ENCODE measurements at places on chromosomes 4 and X.

DNA sequence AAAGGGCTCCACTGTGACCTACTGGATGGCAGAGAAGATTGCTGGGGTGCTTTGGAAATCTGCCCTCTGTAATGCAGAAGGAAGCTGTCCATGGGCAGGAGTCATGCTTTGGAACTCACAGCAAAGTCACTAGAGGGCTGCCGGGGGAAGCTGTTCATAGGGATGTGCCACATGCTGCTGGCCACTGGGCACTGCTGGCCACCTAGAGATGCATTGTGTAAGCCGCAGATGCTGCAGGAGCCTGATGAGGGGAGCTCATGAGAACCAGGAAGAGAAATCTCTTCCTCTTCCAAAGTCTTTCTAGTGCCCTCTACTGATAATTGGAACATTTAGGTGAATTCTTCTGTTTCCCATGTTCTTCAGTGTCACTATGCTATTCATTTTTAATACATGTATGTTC is 31.2 kb upstream of the UXT start:
- DNase-seq, result no peak

GRCh38 chr4:142440093-142440492 is 406.0 kb downstream of the INPP4B start:
- DNase-seq, result no peak

GRCh38 chr4:84677093-84677492 is 94.2 kb downstream of the CDS1 start:
- no peak for DNase-seq

DNA sequence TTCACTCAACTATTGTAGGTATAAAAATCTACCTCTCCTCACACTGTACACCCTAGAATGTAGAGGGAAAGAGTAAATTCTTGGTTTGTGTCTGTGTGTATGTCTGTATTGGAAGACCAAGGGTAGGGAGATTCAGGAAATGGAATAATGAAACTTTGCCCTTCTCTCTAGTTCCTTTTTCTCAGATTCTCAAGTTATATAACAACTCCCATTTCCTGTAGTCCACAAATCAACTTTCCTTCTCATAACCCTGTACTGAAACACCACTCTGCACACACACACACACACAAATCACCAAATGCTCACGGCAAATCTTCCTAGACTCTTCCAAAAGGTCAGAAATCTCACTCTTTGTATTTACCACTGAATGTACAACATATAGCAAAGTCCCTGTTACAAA is 824.5 kb upstream of the DIAPH2 start:
- no peak for DNase-seq

DNA sequence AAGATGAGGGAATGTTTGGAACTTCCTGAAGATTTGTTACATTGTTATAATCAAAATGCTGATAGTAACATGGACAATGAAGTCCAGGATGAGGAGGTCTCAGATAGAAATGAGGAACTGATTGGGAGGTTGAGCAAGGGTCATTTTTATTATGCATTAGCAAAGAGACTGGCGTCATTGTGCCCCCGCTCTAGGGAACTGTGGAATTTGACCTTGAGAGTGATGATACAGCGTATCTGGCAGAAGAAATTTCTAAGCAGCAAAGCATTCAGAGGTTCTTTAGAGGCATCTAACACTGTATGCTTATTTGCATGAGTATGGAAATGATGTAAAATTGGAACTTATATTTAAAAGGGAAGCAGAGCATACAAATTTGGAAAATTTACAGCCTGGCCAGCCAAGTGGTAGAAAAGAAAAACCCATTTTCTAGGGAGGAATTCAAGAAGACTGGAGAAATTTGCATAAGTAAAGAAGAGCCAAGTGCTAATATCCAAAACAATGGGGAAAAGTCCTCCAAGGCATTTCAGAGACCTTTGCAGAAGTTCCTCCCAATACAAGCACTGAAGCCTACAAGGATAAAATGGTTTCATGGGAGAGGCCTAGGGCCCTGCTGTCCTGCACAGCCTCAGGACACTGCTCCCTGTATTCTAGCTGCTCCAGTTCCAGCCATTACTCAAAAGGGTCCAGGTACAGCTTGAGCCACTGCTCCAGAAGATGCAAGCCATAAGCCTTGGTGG is 483.0 kb upstream of the NDST4 start:
- no peak for DNase-seq

DNA sequence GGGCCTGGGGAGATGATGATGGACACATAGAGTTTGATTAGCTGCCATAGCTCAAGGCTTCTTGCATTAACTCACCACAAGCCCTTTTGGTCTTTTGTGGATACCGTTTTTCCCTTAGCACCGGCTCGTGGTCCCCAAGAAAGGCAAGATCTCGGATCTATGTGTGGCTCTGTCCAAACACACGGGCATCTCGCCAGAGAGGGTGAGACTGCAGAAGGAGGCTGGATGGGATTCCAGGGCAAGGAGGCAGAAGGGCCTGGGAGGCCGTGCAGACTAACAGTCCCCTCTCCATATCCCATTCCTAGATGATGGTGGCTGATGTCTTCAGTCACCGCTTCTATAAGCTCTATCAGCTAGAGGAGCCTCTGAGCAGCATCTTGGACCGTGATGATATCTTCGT is 9.5 kb downstream of the USP11 start:
- no peak for DNase-seq

GRCh38 chr4:7234355-7235029 is 42.2 kb downstream of the SORCS2 start:
- no peak for DNase-seq

GRCh38 chr4:148341980-148342800 is 100.0 kb downstream of the NR3C2 start:
- no peak for DNase-seq

GRCh38 chr4:160020804-160021203 is 917.9 kb downstream of the RAPGEF2 start:
- no peak for DNase-seq

GRCh38 chr4:61379406-61379805 is 179.3 kb downstream of the ADGRL3 start:
- no peak for DNase-seq

DNA sequence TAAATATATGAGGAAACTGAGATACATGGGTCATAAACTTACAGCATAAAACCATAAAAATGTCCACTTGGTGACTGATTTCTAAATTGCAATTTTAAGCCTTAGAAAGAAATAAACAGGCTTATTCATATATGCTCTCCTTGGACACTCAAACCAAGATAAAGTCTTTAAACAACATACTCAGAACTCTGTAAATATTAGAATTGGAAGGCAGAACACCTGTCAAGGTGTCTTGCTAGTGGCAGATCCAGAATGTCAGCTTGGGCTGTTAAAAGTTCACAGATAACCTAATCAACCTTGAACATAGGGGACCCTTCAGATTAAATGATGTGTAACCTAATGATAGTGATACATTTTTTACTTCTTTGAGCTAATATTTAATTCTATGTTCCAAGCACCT is 208.1 kb upstream of the ARSJ start:
- no peak for DNase-seq

GRCh38 chrX:103536071-103536470 is 16.8 kb upstream of the RAB40A start:
- DNase-seq, result no peak

DNA sequence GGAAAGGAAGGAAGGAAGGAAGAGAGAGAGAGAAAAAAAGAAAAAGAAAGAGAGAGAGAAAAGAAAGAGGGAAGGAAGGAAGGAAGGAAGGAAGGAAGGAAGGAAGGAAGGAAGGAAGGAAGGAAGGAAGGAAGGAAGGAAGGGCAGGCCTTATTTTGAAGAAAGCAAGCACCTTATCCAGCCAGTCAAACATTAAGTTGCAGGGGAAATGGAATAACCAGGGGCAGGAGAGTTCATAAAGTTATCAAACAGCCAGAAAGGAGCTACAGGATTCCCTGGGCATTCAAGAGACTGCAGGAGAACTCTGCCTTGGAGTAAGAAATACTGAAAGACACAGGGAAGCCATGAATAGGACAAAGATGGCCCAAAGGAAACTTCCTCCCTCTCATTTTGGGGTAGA is 672.0 kb upstream of the INTU start:
- no peak for DNase-seq

GRCh38 chrX:24294619-24295018 is 19.2 kb downstream of the SUPT20HL2 start:
- peak; percentile 7 for DNase-seq

- no peak for DNase-seq
These were observed at the start of gene ANKRD37 for GRCh38 chr4:185396724-185397385. Gene ANKRD37, plus strand, starts transcription at chr4:185396841. Its CDS starts 83 bp downstream, at chr4:185396924.

DNA sequence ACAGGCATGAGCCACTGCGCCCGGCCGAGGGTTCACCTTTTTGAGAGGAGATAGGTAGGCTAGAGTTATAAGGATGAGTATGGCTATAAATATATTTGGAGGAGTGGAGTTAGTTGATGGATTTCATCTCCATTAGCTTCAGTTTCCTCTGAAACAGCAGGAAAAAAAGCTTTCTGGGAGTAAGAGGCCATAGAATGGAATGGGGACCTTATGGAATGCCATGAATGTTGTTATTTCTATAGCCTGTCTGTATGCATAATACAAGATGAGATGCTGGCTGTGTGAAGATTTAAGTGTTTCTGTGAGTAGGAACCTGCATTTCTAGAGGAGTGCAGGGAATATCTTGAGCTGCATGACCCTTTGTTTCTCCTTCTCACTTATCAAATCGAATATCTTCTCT is 114.9 kb upstream of the ARX start:
- DNase-seq, result no peak

DNA sequence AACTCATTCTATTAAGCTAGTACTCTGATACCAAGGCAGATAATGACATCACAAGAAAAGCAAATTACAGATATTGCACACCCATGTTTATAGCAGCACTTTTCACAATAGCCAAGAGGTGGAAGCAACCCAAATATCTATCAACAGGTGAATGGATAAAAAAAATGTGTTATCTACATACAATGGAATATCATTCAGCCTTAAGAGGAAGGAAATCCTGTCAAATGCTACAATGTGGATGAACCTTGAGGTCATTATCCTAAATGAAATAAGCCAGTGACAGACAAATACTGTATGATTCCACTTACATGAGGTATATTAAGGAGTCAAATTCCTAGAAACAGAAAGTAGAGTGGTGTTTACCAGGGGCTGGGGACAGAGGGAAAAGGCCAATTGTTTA is 14.3 kb downstream of the FABP2 start:
- no peak for DNase-seq

GRCh38 chr4:54367059-54367458 is 138.0 kb downstream of the PDGFRA start:
- no peak for DNase-seq

DNA sequence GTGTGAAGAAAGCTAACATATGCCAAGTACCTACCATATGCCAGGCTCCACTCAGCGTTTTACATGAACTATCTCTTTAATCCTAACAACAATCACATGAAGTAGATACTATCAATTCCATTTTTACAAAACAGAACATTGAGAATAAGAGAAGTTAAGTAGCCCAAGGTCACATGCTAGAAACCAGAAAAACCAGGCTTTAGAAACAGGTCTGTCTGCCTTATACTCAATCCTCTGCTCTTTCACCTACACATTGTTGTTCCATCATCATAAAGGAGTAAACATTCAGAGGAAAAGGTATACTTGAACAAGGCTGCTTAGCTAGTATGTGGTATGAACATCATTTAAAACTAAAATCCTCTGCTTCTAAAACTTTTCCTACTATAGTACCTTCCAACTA is 42.1 kb downstream of the WDFY3 start:
- no peak for DNase-seq

DNA sequence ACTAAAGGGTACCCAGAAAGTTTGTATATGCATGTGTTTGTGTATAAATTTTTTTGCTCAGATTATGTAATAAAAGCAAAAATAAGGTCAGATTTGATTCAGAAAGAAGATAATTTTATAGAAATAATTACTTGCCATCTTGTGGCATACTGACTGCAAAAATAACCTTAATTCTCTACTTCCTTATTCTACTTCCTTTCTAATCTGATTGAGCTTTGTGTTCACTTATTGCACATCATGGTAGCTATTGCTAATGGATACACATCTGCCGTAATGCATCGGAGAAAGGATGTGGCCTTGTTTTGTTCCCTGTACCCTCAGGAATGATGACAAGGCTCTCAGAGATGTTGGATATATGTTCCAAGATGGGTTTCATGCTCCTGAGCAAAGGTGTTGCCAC is 10.5 kb upstream of the GNPDA2 start:
- no peak for DNase-seq

GRCh38 chrX:30283456-30284200 is 25.6 kb downstream of the NR0B1 start:
- DNase-seq, result no peak

GRCh38 chr4:18021720-18022571 is at the start of gene LCORL:
Gene LCORL, minus strand, starts transcription at chr4:18021755. Its CDS starts 4 bp downstream, at chr4:18021751.
- peak; percentile 88 for DNase-seq

DNA sequence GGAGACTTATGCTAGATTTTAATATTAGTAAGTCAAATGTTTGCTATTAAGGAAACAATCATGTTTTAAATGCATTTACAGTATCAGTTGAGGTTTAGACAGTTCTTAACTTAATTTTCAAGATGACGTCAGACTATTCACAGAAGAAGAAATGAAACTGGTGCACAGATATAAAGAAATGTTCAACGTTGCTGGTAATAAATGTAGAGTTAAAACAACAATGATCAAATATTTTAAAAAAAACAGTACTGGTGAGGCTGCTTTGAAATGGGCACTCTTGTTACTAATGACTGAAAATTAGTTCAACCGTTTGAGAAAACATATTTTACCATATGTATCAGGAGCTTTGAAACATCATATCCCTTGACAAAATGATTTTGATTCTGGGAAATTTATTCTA is 44.2 kb downstream of the ABHD18 start:
- no peak for DNase-seq

- no peak for DNase-seq
These were observed 897.0 kb downstream of the ARAP2 start for GRCh38 chr4:35347276-35347675.

DNA sequence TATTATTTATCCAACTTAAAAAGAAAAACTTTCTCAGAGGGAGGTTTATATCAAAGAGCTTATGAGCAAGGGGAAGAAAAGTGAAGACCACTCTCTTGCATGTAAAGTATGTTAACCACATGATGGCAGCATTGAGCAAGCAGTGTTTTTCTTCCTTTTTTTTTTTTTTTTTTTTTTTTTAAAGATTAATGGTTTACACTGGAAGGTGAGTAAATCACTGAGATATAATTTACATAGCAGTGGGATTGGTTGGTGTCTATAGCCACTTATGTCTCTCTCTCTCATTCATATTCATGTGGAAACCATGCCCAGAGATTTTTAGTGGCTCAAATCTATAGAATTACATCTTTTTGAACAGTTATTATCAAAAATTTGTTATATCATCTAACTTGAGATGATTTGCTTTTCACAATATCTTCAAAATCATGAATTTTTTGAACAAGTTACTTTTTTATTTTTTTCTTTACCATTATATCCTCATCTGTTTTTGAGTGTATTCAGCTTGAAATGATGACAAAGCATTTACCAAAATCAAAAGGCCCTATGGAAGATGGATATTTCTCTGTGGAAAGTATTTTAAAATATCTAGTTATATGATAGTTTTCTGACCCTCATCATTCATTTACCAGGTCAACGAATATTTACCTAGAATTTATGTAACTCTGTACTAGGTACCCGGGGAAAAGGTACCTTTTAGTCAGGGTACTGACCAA is 31.6 kb downstream of the MTHFD2L start:
- no peak for DNase-seq

- DNase-seq, result no peak
These were observed 161.4 kb downstream of the RAB28 start for GRCh38 chr4:13322681-13323101.

All from stimulated activated CD4-positive, alpha-beta T cell treated with anti-CD3 and anti-CD28 coated beads, Interleukin-4, amount 100 ng/mL, for 24 hours (primary cell).